CD4-positive, alpha-beta T cell treated with Interleukin-10 for 1 hour (primary cell): ENCODE measurements at places on chromosomes 5 and 9.

DNA sequence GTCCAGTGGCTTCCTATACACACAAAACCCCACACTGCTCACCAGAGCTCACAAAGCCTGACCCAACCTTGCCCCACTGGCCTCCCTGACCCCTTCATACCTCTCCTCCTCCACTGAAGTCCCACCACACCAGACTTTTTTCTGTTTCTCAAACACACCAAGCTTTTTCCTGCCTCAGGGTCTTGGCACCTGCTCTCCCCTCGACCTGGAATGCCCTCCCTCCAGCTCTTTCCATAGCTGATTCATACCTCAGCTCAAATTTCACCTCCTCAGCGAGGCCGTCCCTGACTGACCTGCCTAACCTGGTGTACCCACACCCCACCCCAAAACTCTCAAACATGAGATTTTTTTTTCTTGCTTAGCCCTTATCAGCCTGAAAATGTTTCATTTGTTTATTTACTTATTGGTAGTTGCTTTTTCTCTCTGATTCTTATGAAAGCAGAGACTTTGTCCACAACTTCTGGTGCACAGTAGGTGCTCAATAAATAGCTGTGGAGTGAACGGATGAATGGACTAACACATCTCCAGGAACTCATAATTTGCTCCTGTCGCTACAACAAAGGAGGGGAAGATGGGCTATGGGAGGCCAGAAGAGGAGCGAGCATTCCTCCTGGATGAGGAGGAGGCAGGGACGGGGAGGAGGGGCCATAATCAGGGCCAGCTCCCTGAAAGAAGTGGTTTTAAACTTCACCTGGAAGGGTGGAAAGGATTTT lies 84.3 kb downstream of the SH3TC2 start:
- DNase-seq, result no peak

- DNase-seq, result no peak
Observed at GRCh38 chr9:108534741-108535140, 321.0 kb downstream of the ACTL7B start.

DNA sequence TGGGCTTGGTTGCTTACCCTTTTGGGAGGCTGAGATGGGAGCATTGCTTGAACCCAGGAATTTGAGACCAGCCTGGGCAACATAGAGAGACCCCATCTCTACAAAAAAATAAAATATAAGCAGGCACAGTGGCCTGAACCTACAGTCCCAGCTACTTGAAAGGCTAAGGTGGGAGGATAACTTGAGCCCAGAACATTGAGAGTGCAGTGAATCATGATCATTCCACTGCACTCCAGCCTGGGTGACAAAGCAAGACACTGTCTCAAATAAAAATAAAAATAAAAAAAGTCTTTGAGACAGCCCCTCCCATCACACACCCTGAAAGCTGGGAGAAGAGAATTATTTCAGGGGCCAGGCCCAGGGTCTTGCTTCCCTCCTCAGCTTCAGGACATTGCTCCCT lies 251.8 kb downstream of the BRINP1 start:
- no peak for DNase-seq

DNA sequence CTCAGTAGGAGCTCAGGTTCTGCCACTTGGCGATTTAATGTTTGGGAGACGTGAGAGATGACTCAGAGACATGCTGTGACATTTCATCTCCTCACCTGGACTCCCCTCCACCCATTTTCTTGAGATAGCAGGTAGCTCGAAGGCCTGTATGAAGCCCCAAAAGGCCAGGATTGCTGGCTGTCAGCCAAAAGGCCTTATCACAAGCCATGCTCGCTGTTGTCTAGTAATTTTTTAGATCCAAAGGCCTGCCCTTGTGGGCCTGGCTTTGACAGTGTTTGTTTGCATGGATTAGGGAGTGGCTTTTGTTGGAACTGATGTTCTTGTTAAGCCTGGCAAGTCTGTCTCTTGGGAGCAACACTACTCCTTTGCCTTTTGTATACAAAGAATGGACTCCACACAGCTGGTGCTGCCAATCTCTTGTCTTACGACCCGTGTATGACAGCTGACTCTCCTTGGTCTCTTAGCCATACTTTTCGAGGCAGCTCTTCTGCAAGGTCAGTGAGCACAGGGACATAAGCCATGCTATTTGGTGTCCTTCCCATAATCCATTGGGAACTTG lies 22.7 kb downstream of the CAVIN4 start:
- no peak for DNase-seq

- DNase-seq, result no peak
Observed at GRCh38 chr9:89254773-89255125, 56.2 kb upstream of the CKS2 start.

DNA sequence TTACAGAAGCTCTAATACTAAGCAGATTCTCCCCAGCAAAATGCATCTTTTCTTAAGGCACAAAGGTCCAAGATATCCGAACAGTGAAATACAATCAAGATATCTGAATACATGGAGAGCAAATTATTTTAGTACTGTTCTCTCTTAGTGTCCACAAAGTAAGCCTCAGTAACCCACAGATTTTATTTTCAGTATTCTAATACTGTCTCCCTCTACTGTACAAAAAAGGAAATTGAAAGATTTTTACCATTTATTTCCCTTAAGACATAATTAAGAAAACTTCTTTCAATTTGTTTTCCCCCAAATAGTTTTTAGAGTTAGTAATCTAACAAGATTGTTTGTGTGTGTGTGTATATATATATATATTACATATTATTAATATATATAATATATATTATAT lies 24.7 kb upstream of the NOL6 start:
- no peak for DNase-seq

DNA sequence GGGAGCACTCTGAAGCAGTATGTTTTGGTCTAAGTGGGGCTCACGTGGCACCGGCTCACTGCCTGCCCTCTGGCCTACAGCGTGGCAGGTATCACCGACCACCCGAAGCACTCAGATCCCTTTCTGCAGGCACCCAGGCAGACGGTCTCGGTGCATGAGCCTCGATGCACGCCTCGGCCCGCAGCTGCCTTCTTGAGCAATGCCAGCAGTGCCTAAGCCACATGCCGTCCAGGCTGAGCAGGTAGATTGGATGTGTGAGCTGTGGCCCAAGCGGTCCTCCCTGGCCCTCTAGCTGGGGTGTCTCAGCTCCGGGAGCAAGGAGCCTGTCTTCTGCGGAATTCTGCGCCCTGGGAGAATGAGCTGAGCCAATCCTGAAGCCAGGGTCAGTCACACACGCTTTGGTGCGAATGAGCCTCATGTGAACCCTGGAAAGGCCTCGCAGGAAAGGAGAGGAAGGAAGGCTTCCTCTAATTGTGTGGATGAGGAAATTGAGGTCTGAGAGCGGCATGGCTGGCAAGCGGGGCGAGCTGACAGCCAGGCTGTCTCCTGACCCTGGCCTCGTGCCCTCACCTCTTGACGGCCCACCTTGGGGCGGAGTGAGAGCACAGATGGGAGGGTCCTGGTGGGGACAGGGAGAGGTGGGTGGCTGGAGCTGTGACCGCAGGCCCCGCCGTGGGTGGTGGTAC lies 14.4 kb downstream of the RXRA start:
- no peak for DNase-seq

GRCh38 chr9:33103501-33104281 lies 27.2 kb upstream of the SMU1 start:
- no peak for DNase-seq

GRCh38 chr5:14097998-14098471 lies 45.1 kb upstream of the TRIO start:
- DNase-seq, result no peak

DNA sequence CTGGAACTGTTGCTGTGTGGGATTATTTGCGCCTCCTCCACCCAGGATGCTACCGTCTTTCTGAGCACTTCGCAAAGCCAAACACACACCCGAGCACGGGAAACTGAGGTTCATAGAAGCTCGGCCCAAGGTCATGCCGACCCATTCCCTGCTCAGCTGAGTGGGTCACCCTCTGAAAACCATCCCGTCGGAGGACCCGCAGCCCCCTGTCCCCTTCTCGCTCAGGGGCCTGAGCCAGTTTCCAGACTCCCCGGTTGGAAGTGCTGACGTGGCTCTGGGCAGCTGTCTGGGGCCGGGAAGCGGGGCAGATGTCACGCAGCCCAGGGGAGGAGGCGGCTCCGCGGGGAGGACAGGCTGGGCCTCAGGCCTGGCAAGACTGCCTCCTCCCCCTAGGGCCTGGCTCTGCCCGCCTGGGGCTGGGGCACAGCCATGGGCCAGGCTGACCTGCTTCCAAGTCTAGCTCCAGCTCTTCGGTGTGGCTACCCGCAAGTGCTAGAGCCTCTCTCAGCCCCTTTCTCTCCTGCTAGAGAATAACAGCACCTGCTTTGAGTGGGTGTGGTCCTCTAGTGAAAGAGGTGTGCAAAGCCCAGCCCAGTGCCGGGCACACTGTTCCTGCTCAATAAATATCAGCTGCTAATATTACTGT lies 9.9 kb upstream of the CXXC5 start:
- DNase-seq, result no peak

GRCh38 chr5:128491291-128491690 lies 46.8 kb downstream of the FBN2 start:
- DNase-seq, result no peak
